Activated CD4-positive, CD25-positive, alpha-beta regulatory T cell treated with anti-CD3 and anti-CD28 coated beads, Interleukin-2, amount 50 U/mL, for 24 hours (primary cell): ENCODE measurements at places on chromosomes 6 and 20.

- no peak for ATAC-seq
Measured at GRCh38 chr20:24491041-24491756, 21.8 kb downstream of the SYNDIG1 start.

DNA sequence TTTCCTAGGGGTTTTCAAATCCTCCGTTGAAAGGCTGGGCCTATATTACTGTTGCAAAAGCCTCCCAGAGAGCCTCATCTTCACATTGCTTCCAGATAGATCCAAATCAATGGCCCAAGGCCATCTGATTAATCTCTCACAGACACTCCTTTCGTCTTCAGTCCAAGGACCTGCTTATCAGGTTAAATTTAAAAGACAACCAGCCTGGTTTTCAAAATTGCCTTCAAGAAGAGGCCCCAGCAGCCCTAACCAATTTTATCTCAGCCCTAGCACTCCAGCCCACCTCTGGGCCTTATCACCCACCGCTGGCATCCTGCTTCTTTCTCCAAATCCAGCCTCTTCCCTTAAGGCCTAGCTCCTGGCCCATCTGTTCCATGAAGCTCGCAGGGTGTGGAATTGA is 15.5 kb upstream of the CCND3 start:
- no peak for ATAC-seq

DNA sequence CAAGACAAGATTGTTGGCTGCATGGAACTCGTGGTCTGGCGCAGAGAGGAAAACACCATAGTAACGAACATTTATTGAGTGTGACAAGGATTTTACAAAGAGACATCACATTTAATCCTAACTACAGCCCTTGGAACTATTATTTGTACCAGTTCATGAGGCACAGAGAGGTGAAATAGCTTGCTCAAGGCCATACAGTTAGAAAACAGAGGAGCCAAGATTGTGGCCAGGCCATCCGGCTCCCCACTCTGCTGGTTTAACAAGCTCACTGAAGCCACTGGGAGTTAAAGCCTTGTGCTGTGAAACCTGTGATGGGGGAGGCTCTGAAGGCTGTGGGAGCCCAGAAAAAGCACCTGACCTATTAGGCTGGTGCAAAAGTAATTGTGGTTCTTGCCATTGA is 74.9 kb upstream of the ZNFX1 start:
- ATAC-seq, result no peak

DNA sequence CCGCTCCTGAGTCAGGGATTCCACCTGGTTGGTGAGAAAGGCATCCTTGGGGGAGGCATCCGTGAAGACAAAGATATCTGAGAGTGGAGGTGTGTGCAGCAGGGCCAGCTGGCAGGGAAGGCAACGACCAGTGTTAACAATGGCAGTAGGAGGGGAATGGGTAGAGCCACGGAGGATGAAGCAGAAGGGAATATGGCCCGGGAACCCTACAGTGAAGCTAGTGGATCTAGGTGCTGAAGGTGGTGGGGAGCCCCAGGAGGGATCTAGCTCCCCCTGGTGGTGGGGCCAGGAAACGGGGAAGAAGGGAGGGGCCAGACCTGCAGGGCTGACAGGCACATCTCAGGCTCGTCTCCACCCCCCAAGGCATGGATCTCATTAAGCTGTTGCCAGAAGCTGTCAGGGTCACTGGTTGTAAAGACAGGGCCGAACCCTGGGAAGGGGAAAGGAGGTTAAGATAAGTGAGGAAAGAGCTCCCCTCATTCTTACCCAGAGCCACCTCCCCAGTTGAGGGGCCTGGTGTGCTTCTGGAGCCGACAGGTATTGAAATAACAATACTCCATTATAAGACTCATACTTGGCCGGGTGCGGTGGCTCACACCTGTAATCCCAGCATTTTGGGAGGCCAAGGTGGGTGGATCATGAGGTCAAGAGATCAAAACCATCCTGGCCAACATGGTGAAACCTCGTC is 7.3 kb downstream of the VWA7 start:
- ATAC-seq, result peak; percentile 79

DNA sequence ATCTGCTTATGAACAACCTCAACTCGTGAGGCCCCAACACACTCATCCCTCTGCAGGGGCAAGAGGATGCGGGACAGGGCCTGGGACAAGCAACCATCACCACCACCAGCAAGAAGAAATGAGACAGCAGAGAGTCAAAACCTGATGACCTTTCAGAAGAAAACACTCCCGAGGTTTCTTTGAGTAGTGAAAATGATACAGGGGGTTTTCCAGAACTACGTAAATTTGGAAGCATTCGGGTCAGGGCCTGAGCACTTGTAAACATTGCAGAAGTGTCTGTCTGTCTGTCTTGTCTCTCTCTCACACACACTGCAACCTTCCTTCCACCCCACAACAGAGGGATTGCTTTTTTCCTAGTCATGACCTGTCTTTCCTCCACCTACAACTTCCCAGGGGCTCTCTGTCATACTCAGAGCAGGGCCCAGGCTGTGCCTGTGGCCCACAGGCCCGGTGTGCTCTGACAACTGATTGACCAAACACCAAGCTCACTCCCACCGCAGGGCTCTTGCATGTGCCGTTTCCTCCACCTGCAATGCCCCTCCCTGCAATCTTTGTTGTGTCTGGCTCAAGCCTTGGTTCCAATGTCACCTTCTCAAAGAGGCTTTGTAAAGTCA is 90.9 kb downstream of the BMP7 start:
- ATAC-seq, result peak; percentile 24

DNA sequence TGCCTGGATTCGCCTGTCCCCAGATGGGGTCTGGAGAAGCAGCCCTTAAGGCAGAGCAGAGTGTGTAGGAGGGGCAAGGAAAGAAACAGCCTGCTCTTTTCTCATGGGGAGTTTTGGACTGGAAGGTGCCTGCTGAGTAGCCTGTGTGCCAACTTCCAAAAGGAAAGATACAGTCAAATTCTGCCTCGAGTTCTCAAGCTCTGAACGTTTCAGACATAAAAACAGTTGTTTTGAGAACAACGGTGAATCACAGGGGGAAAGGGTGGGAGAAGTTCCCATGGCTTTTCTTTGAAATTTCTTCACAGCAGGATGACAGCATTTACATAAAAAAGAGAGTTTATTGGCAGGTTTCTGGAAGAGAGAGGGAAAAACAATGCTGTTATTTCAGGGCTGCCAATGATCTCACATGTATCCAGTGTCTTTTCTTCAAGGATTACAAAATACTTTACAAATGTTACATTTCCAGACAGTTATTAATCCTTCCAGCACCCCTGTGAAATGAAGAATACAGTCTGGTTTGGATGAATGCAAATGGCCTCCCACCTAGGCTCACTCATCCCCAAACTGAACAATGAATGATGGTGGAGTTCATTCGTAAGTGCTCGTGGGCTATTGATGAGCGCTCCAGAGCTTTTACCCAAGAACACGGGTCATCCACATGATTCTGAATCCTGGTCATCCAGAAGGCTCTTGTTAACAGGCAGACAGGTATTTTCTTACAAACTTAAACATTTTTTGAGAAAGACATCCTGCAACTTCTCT is 33.8 kb upstream of the ECI2 start:
- no peak for ATAC-seq

DNA sequence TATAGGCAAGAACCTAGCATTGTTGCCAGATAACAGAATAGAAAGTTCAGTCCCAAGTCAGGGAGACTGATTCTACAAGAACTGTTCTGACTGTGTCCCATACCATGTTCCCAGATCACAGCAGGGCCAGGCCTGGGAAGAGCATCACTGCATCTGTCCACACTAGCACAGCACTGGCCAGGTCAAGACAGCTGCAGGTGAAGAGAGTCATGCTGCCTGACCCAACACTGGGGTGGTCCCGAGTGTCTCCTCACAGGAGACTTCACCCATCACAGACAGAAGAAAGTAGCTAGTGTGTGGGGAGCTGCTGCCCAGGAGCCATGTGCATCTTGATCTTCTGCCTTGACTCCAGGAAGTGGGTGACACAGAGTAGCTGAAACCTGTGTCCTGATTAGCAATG is 1.3 kb upstream of the CST9L start:
- no peak for ATAC-seq

GRCh38 chr6:1387876-1388629 is 1.3 kb upstream of the FOXF2 start:
- no peak for ATAC-seq

GRCh38 chr6:73803562-73804241 is 107.7 kb downstream of the CD109 start:
- ATAC-seq, result no peak

- ATAC-seq, result no peak
Measured at GRCh38 chr20:3406481-3407039, 909 bp downstream of the DNAAF9 start.

- ATAC-seq, result no peak
Measured at GRCh38 chr6:44667668-44668390, 280.3 kb downstream of the CDC5L start.

GRCh38 chr6:111105578-111105977 is 18.3 kb downstream of the SLC16A10 start:
- peak; percentile 91 for ATAC-seq

- no peak for ATAC-seq
Measured at GRCh38 chr6:104003803-104004516, 855.8 kb downstream of the HACE1 start.

- ATAC-seq, result no peak
Measured at GRCh38 chr6:143276436-143276835, 174.1 kb downstream of the ADAT2 start.

GRCh38 chr20:11057624-11058023 is 383.8 kb upstream of the JAG1 start:
- no peak for ATAC-seq

GRCh38 chr20:11101696-11102095 is 427.9 kb upstream of the JAG1 start:
- no peak for ATAC-seq

DNA sequence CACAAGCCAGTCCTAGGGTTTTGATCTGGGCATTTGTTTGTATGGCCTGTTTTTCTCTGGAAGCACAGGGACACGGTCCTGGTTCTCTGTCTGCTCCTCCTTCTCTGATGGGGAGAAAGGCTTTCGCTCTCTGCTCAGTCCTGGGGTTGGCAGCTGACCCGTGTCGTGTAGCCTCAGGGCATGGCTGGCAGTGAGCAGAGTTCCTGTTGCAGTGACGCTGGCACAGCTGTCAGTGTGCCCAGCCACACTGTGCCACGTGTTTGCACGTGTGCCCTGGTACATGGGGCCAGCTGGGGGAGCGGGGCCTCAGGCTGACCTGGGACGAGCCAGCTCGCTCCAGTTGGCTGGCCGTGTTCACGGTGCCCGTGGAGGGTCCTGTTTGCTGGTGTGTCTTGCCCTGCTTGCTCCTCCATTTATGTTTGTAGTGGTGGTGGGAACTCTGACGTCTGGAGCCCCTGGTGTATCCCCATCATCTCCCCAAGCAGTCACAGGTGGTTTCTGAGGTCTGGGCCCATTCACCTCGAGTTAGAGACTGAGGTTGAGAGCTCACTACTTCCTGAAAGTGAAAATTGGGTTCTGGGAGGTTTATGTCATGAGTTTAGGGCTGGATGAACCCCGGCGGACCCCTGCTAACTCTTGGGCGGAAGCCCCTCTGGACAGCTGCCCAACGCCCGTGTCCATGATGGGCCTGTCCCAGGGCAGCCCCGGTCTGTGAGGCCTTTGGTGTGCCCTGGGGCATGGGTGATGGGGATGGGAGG is 10.2 kb upstream of the DNAJC5 start:
- ATAC-seq, result no peak

DNA sequence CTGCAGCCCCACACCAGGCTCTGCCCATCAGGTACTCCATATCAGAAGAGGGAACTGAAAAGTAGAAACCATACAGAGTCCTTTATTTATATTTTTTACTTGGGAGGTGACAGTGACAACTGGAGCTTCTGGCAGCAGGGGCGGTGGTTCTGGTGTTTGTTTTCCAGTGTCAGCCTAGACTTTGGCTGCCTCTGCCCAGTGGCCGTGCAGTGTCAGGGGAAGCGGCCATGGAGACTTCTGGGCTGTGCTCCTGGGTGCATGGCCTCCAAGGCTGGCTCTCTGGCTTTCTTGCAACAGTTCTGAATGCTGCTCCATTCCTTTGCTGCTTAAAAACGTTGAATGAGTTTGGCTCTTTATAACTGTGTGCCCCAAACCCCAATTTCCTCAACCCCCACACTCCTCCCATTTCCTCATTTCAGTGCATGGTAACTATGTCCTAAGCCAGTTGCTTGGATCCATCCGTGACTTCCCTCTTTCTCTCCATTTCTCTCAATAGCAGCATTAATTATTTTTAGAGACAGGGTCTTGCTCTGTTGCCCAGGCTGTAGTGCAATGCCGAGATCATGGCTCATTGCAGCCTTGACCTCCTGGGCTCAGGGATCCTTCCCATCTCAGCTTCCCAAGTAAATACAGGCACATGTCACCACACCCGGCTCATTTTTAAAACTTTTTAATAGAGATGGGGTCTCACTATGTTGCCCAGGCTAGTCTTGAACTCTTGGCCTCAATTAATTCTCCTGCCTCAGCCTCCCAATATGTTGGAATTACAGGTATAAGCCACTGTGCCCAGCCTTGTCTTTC is 141.1 kb upstream of the SGK1 start:
- ATAC-seq, result no peak

DNA sequence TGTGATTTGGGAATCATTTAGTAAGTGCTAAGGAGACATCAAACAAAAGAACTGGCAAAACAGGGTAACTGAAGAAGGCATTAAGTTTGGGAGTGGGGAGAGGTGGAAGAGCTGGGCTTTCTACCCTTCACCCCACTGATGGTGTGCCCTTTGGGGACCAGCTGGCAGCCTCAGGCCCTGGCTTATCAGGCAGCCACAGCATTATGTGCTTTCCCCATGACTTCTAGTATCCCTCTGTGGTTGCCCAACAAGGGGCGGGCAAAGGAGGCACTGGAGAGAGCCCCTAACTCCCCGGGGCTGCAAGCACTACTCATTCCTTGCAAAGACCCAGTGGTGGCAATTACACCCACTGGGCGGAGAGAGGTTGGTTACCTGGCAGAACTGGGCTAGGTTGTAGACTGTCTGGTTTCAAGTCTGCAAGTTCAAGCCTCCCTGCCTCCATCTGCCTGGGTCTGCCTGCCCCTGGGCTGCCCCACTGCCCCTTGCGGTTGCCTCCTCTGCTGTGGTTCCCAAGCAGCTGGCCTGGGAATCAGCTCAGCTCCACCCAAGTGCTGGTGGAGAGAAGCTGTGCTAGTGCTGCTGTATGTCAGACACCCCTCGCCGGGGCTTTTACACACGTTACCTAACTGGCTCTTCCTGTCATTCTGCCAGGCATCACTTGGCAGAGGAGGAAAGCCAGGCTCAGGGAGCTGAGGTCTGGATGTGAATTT is 29.9 kb downstream of the KCNK5 start:
- ATAC-seq, result no peak

DNA sequence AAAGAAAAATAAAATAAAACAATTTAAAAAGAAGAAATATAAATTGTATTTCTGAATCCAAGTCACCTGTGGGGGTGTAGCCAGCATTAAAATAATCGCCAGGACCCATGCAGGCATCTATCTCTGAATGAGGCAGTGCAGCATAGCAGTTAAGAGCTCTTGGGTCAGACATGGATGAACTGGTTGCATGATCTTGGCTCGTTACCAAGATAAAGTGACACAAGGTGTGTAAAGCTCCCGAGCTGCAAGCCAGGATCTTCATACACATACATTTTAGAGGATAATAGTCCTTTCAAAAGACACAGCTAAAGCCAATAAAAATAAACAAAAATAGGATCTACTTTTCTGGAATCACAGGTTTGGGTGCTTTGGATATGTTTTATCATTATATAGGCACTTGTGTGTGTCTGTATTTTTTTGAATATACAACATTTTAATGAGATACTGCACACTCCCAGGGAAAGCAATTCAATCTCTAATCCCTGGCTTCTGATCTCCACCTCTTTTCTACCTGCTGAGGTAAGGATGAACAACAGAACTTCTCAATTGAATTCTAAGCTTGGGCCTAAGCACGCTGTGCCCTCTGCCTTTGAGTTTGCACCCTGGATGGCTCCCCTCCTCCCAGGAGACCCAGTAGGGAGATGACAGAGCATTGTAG is 8.9 kb downstream of the TRIM10 start:
- ATAC-seq, result no peak

- ATAC-seq, result no peak
Measured at GRCh38 chr20:49657118-49657901, 56.4 kb downstream of the B4GALT5 start.
